ENCODE measurements at places on chromosomes 1 and 21.

- no peak for DNase-seq
These were observed 67.3 kb upstream of the BCL10 start for GRCh38 chr1:85343612-85344255.

DNA sequence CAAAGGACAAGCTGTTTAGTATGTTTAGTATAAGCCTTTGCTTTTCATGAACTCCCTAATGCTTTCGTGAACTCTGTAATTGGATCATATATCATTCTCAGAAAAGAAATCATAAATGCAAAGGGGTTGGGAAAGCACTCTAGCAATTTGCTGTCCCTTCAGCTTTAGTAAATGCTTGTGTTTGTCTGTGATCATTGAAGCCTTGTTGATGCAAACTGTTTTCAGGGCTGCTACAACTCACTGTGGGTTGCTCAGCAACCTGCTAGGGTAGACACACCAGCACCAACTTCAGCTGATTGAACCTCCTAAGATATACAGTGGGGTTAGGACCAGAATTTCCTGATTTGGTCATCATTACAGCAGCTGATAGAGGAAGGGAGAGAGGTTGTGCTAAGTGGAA is 95.0 kb downstream of the SGIP1 start:
- no peak for DNase-seq

- no peak for DNase-seq
These were observed 131.2 kb upstream of the FAM78B start for GRCh38 chr1:166297993-166298392.

- DNase-seq: no peak
These were observed 15.9 kb downstream of the MCM3AP start for GRCh38 chr21:46269466-46269865.
